Sigmoid colon (tissue), 7 donors: ENCODE measurements at places on chromosomes 4 and X. TPM values are rescaled to one million over a fixed set of nuclear protein-coding genes. Genes with fewer than 3 reads are reported as not detected.

DNA sequence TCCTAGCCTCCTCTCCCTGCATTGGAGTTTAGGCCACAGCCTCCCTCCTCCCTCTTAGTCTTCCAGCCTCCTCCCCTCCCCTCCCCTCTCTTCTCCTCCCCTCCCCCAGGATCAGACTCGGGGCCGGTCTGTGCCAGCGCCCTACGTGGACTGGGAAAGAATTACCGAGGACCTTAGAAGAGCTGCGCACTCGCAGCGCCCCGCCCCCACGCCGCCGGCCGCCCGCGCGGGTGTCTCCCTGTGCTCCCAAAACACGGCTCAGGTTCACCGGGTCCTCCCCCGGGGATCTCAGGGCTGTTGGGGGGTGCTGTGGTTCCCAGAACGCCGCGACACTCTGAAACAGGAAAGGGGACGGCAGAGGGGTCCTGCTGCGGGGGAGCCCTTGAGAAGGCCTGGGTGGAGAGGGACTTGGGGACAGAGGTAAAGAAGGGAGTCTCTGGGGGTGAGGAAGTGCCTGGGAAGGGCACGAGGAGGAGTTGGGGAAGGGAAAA, 122.3 kb upstream of the TBL1X start:
- H3K4me3 ChIP-seq = no peak overlapping the region
- H3K27ac ChIP-seq = peak overlapping the region; percentile 80
- H3K4me1 ChIP-seq = no peaks in the 10 kb centered on the region
- no peaks in the 10 kb centered on the region for H3K27me3 ChIP-seq
- H3K36me3 ChIP-seq = no peaks in the 10 kb centered on the region
- DNase-seq = peak; percentile 94

- no peaks in the 10 kb centered on the region for H3K27me3 ChIP-seq
- H3K27ac ChIP-seq = no peak overlapping the region
- no peaks in the 10 kb centered on the region for H3K36me3 ChIP-seq
- no peak overlapping the region for H3K4me3 ChIP-seq
- no peak for DNase-seq
These were observed 49.2 kb upstream of the HDAC8 start for GRCh38 chrX:72621625-72622485.

DNA sequence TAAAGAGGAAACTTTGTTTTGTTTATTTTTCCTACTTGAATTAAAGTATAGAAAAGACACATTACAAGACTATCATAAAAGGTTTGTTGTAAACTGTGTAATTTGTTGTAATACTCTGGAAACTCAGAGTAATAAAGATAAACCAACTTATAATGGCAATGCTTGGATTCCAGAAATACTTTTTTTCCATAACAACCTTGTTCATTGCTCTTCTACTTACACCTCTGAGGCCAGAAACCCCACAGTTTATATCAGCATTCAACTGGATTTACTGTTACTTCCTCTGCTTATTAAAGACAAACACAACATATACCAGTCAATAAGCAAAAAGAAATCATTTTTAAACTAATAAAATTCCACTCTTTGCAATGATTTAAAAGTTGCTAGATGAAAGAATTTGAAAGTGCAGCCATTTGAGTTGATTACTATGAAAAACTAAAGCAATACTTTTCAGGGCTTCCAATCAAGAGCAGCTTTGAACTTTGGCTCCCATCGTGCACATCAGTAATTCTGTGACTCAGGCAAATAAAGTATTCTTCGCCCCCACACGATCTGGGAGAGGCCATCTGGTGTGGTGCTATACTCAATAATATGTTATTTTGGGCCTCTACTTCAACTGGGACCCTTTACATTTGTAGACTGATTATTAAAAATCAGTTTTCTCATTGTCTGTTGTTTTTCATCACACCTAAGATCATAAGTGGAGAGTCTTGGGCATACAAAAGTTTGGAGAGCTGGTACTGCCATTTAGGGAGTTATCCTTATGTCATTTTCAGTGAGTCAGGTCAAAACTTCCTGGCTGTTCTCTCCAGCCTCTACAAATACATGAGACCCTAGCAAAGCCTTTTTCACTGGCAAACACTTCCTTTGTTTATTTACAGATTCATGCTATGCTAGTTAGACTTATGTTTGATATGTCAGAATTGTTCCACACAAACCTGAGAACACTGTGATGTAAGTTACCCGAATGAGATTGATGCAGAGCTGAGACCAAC, 20.5 kb downstream of the DDIT4L start:
- H3K27me3 ChIP-seq = no peaks in the 10 kb centered on the region
- DNase-seq = no peak

- no peak for DNase-seq
- no peaks in the 10 kb centered on the region for H3K36me3 ChIP-seq
- H3K27ac ChIP-seq = no peak overlapping the region
These were observed 56.4 kb downstream of the FBXW7 start for GRCh38 chr4:152479428-152480026.

- no peak overlapping the region for H3K27ac ChIP-seq
- DNase-seq = no peak
- no peaks in the 10 kb centered on the region for H3K27me3 ChIP-seq
These were observed 271.8 kb downstream of the FBXW7 start for GRCh38 chr4:152264106-152264505.

- no peaks in the 10 kb centered on the region for H3K27me3 ChIP-seq
- H3K27ac ChIP-seq = no peak overlapping the region
- H3K4me1 ChIP-seq = no peaks in the 10 kb centered on the region
- H3K4me3 ChIP-seq = no peak overlapping the region
- no peak for DNase-seq
These were observed 2405.8 kb downstream of the PCDH7 start for GRCh38 chr4:33126002-33126401.

DNA sequence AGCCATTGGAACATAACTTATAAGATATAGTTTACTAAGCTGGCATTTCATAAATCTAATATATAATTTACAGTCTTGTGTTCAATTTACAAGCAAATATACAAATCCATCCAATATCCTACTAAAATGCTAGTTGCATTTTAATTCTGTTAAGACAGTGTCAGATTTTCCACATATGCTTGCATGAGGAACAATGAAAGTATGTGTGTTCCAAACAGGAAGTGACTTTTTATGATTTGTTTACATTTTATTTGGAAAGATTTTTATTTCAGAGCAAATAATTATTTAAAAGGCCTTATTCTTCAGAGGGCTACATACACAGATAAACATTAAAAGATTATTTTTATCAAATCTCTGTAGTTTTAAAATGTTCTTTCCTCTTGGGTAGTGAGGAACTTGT, 130.1 kb downstream of the KLHL34 start:
- no peak overlapping the region for H3K4me3 ChIP-seq
- no peak for DNase-seq
- H3K4me1 ChIP-seq = no peaks in the 10 kb centered on the region
- no peaks in the 10 kb centered on the region for H3K36me3 ChIP-seq
- H3K27me3 ChIP-seq = no peaks in the 10 kb centered on the region

GRCh38 chr4:82352825-82353366, 20.9 kb downstream of the HNRNPD start:
- H3K4me3 ChIP-seq = no peak overlapping the region
- peak overlapping the region; percentile 41 for H3K27ac ChIP-seq
- H3K36me3 ChIP-seq = peaks cover 71% of the 10 kb centered on the region

GRCh38 chrX:124502166-124502565, 155.8 kb downstream of the SH2D1A start:
- no peaks in the 10 kb centered on the region for H3K27me3 ChIP-seq
- H3K27ac ChIP-seq = no peak overlapping the region
- no peak for DNase-seq
- no peaks in the 10 kb centered on the region for H3K4me1 ChIP-seq
- H3K4me3 ChIP-seq = no peak overlapping the region

GRCh38 chrX:46676399-46677356, 82.2 kb downstream of the SLC9A7 start:
- H3K4me3 ChIP-seq = no peak overlapping the region
- no peaks in the 10 kb centered on the region for H3K36me3 ChIP-seq
- H3K27me3 ChIP-seq = no peaks in the 10 kb centered on the region
- no peak overlapping the region for H3K27ac ChIP-seq
- DNase-seq = no peak

- DNase-seq = no peak
- H3K4me1 ChIP-seq = no peaks in the 10 kb centered on the region
- H3K27ac ChIP-seq = no peak overlapping the region
- no peaks in the 10 kb centered on the region for H3K27me3 ChIP-seq
These were observed 382.0 kb upstream of the TRAM1L1 start for GRCh38 chr4:117467404-117467803.

GRCh38 chr4:3710451-3711182, 55.6 kb upstream of the ADRA2C start:
- no peaks in the 10 kb centered on the region for H3K36me3 ChIP-seq
- no peaks in the 10 kb centered on the region for H3K4me1 ChIP-seq
- DNase-seq = peak; percentile 50
- no peak overlapping the region for H3K4me3 ChIP-seq
- no peak overlapping the region for H3K27ac ChIP-seq

- H3K36me3 ChIP-seq = no peaks in the 10 kb centered on the region
- H3K27ac ChIP-seq = no peak overlapping the region
- H3K27me3 ChIP-seq = no peaks in the 10 kb centered on the region
- DNase-seq = no peak
- H3K4me3 ChIP-seq = no peak overlapping the region
These were observed 446.9 kb downstream of the GRXCR1 start for GRCh38 chr4:43339435-43339834.

DNA sequence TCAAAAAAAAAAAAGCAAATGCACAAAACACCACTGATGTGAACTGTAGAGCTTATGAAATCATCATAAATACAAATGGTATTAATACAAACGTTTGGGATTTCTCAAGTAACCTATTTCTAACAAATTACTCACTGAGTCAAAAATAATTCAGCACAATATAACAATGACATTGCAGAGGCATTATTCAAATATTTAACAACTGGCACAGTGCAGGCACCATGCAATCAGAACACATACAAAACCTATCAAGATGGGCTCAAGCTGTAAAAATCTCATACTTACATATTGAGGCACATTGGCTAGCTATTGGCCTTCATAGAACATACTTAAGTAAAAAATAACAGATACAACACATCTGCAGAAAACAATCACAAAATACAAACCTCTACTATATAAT, 81.1 kb downstream of the LRBA start:
- H3K36me3 ChIP-seq = no peaks in the 10 kb centered on the region
- DNase-seq = no peak
- no peaks in the 10 kb centered on the region for H3K27me3 ChIP-seq
- H3K27ac ChIP-seq = no peak overlapping the region
- H3K4me3 ChIP-seq = no peak overlapping the region

- no peak overlapping the region for H3K27ac ChIP-seq
- no peaks in the 10 kb centered on the region for H3K4me1 ChIP-seq
- no peak overlapping the region for H3K4me3 ChIP-seq
These were observed 174.9 kb upstream of the SMARCAD1 start for GRCh38 chr4:94032754-94033153.

GRCh38 chrX:107565015-107565414, 63.3 kb upstream of the PRPS1 start:
- no peak for DNase-seq
- H3K36me3 ChIP-seq = no peaks in the 10 kb centered on the region
- H3K4me3 ChIP-seq = no peak overlapping the region
- H3K27me3 ChIP-seq = no peaks in the 10 kb centered on the region
- no peaks in the 10 kb centered on the region for H3K4me1 ChIP-seq

GRCh38 chrX:31217084-31217483, 145.2 kb upstream of the FTHL17 start:
- no peak overlapping the region for H3K4me3 ChIP-seq
- no peaks in the 10 kb centered on the region for H3K4me1 ChIP-seq
- H3K36me3 ChIP-seq = no peaks in the 10 kb centered on the region
- no peak overlapping the region for H3K27ac ChIP-seq
- no peak for DNase-seq

DNA sequence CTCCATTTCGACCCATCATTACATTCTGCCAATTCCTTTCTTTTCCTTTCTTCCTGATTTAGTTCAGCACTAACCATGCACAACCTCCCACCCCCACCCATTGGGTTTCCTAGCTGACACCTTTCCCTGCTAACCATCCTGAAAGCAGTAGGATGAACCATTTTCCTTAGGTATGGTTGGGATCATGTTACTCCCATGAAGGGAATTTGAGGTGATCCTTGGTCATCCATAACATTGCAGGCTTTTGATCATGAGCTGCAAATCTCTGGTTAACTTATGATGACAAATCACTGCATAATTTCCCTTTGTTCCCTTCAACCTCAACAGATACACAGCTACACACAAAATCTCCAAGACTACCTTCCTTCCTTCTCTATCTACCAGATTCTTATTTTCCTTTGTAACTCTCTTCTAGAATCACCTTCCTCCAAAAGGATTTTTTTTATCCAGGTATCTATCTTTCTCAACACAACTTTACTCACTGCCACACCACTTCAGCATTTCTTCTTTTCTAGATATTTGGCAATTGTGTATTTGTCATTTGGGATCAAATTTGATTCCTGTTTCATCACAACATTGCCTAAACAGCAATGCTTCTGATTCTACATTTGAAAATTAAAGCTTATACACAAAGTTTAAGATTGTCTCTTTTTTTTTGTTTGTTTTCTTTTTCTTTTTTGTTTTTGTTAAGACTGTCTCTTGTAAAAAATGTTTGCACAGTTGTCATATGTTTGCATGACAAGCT, 145.1 kb downstream of the RBM47 start:
- no peak for DNase-seq
- H3K27me3 ChIP-seq = no peaks in the 10 kb centered on the region
- H3K4me1 ChIP-seq = no peaks in the 10 kb centered on the region
- H3K4me3 ChIP-seq = no peak overlapping the region

GRCh38 chrX:48891402-48892288, 5.9 kb downstream of the TIMM17B start:
- H3K27ac ChIP-seq = peak overlapping the region; percentile 80
- peak overlapping the region; percentile 64 for H3K4me3 ChIP-seq
- peak; percentile 96 for DNase-seq
- peaks cover 13% of the 10 kb centered on the region for H3K4me1 ChIP-seq
- no peaks in the 10 kb centered on the region for H3K36me3 ChIP-seq

- DNase-seq = no peak
- H3K27ac ChIP-seq = no peak overlapping the region
- no peaks in the 10 kb centered on the region for H3K4me1 ChIP-seq
These were observed 58.2 kb upstream of the DKK2 start for GRCh38 chr4:107094332-107094731.

DNA sequence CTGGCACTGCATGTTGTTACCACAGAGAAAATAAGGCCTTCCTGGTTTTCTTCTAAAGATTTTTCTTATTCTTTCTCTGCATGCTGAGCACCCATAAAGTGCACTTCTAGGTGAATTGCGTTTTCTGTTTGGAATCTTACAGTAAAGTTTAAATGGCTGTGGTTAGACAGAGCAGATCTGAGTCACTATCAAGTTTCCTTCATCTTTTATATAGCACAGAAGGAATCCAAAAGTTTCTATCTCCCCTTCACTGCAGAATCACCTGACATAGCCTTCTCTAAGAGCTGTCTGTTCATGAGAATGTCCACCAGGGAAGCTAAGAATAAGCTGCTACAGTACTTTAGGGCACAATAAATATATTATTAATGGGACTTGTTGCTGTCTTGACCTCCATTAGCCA, 455.5 kb upstream of the FAM241A start:
- peak overlapping the region; percentile 57 for H3K27ac ChIP-seq
- no peak overlapping the region for H3K4me3 ChIP-seq
- H3K36me3 ChIP-seq = no peaks in the 10 kb centered on the region
- DNase-seq = no peak

CCDC160 gene
- 0.27 TPM for total RNA-seq

INTU gene
- 9.6 TPM for total RNA-seq

TEX13D gene
- not detected for total RNA-seq

PABPC5 gene
- total RNA-seq = 6.3 TPM

NPFFR2 gene
- total RNA-seq = not detected

MAGEE2 gene
- total RNA-seq = not detected

BEX5 gene
- 2.1 TPM for total RNA-seq
